ENCODE measurements at places on chromosomes 11 and 22.

DNA sequence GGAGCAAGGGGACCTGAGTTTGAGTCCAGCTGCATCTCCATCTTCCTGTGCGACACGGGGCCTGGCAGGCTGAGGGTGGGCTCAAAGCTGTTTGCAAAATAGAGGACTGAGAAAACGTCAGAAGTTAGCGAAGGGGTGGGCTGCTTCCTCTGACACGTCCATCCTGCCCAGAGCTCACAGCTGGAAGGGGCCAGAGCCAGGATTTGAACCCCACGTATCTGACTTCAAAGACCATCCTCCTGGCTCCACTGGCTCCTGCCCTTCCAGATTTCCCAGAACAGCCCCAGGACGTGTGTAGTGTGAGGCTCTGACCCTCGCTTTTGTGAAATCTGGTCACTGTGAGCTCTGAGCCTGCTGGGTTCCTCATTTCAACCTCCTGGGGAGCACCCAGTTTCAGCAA lies 56.3 kb downstream of the CD82 start:
- DNase-seq = no peak

DNA sequence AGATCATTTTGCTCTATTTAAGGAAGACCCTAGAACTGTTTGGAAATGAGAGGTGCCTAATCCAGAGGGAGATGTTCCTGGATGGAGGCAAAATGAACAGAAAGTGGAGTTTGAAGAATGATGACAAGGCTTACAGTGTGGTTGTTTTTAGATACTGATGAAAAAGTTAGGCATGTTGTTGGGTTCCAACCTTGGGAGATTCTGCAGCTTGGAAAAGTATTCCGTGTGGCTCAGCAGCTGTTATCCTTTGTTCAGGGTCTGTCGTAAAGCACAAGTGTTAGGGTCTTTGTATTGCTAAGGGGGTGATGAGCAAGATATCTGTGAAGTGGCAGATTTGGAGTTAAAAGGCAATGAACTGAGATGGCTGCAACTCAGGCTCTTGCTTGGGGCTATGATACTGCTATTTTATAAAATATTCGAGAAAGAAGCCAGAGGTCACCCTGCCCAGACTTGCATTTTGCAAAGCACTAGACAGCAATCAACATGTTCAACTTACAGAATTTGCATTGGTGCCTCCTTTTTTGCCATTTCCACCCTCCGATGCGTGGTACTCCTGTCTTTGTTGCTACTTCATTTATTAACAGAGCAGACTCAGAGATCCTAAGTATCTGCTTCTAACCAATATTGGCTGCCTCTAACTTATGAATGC lies 45.3 kb upstream of the POGLUT3 start:
- no peak for DNase-seq

DNA sequence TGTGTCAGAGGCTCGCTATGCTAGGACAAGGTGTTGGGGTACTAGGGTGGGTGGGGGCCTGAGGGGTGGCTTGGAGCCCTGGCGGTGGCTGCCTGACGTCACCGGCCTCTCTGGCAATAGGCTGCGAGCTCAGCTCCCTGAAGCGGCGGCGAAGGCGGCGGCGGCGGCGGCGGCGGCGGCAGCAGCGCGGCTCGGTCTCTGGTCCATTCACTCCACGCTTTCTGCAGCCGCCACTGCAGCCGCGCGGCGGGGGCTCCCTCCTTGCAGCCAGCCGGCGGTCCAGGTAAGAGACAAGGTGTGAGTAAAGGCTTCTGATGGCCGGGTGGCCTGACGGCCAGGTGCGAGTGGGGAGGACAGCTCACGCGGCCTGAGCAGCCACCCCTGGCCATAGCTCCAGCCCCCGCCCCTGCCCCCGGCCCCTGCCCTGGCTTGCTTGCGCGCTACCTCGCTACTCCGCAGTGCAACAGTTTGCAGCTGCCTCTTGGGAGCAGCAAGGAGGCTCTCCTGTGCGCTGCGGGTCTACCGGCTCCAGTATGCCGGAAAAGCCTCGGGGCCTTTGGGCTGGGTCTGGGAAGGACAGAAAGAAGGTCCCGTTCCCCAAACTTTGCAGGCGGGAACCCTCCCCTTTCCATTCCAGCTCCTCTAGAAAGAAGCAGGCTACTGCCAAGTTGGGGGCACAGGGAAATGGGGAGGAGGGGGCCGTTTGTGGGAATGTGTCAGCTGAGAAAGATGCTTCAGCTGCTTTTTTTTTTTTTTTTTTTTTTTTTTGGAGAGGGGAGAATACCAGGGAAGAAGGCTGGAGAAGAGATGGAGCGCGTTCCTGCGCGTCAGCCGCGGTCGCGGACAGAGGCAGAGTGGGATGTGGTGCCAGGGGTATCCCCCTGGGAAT lies at the start of gene C11orf87:
Gene C11orf87, plus strand, starts transcription at position 210 of the 889 bp plus-strand sequence. CDS start 1,444 bp downstream, outside the sequence.
- no peak for DNase-seq

DNA sequence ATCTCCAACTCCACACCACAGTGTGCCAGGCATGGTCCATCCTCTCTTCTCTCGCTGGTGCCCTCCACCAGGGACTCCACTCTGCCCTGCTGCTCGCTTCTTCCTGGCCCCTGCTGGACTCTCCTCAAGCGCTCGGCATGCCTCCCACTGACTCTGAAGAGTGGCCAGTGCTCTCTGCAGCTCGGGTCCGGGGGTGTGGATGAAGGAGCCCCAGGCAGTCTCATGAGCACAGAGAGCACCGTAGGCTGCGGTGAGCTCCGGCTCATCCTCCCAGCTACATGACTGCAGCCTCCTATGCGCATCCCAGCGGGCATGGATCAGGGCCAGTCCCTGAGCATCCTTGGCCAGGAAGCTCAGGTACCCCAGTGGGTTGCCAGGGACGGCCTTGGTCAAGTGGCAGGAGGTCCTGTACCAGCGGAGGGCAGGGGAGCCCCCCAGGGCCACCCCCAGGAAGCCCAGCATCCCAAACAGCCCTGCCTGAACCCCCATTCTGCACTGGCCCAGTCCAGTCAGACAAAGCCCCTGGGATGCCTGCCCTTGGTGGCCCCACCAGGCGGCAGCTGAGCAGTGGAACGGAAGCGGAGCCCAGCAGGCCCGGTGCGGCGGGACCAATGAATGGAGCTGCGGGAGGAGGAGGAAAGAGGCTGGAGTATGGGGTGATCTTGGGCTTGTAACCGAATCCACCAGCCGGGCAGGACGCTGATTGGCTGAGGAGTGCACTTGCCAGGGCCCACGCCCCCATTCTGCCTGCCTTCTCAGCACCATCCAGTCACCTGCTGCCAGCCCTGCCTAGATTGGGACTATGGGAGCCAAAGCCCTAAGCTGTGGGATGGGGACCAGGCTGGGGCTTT lies at the start of gene PLA2G3:
Gene PLA2G3, minus strand, starts transcription at position 643 of the 851 bp plus-strand sequence. Its CDS starts 154 bp downstream, at position 489.
- DNase-seq = no peak

GRCh38 chr11:1705126-1706052 lies 8.4 kb downstream of the KRTAP5-6 start:
- DNase-seq = no peak

- no peak for DNase-seq
Measured at GRCh38 chr11:16895306-16895705, 118.9 kb downstream of the PLEKHA7 start.

DNA sequence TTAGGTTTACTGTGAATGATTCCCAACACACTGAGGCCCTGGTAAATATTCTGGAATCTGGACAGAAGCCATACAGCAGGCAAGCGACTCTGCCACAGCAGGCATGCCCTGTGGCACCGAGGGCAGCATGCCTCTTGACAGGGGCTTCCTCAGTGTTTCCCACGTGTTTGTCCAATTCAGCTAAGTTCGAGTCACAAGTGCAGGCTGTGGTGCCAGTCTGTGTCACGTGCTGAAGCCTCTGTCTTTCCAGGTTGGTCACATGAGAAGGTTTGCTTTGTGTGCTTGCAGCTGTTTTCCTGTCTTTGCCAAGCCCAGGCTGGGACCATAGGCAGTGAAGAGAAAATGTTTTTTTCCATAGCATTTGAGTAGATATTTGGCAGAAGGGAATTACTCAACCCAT lies 2.4 kb upstream of the PPFIBP2 start:
- no peak for DNase-seq

DNA sequence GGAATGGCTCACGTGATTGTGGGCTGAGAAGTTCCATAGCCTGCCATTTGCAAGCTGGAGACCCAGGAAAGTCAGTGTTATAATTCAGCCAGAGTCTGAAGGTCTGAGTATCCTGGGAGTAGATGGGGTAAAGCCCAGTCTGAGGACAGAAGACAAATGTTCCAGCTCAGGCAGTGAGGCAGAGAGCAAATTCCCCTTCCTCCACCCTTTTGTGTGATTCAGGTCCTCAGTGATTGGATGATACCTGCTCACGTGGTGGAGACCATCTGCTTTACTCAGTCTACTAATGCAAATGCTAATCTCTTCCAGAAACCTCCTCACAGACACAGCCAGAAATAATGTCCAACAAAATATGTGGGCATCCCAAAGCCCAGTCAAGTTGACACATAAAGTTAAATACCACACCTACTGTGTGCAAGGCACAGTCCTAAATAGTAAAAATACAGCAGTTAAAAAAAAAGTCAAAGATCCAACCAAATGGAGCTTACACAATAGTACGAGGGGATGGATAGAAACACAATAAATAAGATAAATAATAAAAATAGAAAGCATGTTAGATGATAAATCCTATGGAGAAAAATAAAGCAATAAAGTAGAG lies 13.2 kb upstream of the APOL6 start:
- DNase-seq = no peak

GRCh38 chr11:109993786-109994185 lies 99.4 kb upstream of the ZC3H12C start:
- no peak for DNase-seq

DNA sequence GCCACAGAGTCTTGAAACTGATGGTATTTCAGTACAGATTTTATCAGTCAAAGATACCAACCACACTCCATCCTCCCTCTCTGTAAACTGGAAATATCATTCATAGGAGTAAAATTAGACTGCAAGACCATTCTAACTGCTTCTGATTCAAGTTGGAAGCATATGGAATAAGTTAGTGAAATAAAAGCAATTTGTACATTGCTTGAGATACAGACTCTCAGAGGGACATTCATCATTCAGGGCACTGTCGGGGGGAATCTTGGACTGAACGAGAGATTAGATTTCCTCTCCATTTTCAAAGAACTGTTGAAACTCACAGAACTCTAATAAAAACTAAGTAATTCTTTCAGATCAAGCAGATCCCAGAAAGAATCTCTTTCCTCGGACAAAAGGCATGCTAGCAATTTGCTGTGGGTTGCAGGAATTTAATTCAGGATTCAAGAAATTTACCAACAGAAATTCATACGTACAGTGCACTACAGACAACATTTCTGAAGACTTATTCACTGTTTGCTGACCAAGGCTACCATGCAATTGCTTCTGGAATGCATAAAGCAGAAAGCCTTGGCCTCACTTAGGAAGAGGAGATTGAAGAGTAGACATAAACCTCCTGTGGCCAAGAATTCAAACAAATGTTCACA lies 34.1 kb downstream of the PAMR1 start:
- no peak for DNase-seq

DNA sequence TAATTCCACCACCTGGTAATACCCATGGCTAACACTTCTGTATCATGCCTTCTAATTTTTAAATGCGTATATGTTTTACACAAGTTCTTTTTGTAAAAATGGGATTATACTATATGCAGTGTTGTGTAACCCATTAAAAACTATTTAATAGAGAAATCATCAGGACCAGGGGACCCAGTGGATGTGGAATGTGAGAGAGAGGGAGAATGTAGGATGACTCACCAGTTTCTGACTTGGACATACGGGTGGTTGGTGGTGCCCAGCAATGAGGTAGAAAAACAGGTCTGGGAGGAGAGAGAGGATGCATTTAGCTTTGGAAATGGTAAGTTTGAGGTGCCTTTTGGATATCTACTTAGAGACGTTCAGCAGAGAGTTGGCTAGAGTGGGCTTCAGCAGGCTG lies 112.0 kb upstream of the TBCEL start:
- no peak for DNase-seq

GRCh38 chr11:95365348-95365747 lies 134.3 kb upstream of the SESN3 start:
- no peak for DNase-seq

DNA sequence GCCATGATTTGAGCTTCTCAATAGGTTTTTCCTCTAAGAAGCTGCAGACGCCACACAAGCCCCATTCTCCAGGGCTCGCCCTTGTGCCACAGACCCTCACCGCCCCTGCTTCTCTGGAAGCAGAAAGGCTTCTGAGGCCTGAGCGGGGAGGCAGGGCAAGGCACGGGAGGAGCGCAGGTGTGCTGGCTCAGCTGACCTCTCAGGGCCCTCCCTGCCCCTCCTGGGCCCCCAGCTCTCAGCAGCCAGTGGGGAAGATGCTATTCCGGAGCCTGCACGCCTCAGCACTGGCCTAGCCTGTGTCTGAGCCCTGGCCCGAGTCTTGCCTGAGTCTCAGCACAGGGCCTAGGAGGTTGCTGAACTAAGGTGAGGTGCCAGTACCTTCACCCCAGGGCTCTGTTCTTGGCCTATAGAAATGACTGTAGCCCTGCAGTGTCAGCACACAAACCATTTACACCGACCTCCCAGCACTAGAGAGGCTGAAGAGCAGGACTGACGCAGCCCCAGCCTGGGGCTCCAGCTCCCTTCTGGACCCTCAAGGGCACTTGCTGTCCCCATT lies 47.1 kb upstream of the LMO1 start:
- DNase-seq = no peak

GRCh38 chr11:123381149-123381548 lies 48.9 kb upstream of the GRAMD1B start:
- DNase-seq = no peak

DNA sequence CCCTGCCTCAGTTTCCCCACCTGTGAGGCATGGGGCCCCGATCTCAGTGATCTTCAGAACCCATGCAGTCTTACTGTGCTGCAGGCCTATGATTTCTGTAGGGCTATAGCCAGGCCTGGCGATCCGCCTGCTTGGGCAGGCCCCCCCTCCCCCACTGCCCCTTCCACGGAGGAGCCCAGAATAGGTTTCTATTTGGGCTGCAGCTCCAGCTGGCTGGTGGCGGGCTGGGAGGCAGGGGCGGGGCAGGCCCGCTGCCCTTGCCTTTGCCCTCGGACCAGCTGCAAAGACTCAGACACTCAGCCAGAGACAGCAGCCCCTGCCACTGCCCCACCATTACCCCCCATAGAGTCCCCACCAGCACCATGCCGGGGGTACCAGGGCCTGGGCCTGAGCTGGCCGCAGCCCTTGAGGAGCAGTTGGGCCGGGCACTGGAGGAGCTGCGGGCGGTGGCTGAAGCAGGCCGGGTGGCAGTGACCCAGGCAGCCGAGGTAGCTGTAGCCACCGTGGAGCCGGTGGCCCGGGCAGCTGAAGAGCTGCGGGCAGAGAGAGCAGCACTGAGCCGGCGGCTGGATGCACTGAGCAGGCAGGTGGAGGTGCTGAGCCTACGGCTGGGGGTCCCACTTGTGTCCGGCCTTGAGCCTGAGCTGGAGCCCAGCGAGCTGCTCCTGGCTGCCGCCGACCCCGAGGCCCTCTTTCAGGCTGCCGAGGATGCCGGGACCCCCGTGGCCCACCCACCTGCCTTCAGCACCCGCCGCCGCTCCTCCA lies 12.2 kb downstream of the SMTN start:
- DNase-seq = no peak

- no peak for DNase-seq
Measured at GRCh38 chr22:19995611-19996339, 20.8 kb downstream of the ARVCF start.
